ENCODE measurements at places on chromosomes 3 and 15.

- no peak for DNase-seq
These were observed 36.1 kb downstream of the IL17RD start for GRCh38 chr3:57128826-57129667.

- DNase-seq, result peak; percentile 47
These were observed 18.9 kb upstream of the TGM5 start for GRCh38 chr15:43285609-43286037.

DNA sequence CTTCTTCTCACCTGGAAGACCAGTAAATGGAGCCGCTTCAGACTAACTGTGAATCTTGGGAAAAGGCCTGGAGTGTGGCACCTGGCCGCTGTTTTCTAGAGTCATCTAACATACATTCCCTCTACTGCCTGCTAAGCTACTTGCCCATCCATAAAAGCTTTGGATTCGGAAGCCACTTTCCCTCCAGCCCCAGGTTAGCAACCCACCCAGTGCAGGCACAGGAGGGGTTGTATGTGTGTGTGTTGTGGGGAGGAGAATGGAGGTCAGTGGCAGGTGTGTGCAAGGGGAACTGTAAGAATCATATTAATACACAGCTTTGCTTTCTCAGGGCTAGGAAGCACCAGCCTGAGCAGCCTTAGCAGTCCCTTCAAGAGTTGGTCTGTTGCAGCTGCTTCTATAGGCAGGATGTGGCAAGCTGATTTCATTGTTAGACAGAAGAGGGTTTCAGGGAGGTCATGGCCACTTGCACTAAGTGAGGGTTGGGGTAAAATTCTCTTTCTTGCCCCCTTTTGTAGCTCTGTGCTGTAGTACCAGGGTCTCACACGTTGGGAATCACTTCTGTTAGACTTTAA is 8.9 kb downstream of the NSUN3 start:
- no peak for DNase-seq

DNA sequence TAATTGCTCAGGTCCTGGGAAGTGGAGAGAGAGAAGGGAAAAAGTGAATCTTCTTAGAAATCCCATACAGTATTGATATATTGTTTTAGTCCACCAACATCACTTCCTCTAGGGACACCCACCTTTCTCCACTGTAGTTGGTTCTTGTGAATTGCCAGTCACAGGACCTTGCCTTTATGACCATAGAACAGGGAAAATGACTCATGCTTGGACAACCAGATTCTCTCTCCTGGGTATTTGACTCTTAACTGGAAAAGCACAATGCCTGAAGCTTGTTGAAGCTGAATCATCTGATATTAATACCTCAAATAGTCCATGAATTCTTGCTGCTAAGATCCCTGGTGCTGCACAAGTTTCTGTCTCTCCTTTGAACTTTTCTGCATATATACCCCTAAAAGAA is 32.5 kb upstream of the DCLK3 start:
- no peak for DNase-seq

- no peak for DNase-seq
These were observed 37.9 kb downstream of the TNK2 start for GRCh38 chr3:195870442-195870841.

DNA sequence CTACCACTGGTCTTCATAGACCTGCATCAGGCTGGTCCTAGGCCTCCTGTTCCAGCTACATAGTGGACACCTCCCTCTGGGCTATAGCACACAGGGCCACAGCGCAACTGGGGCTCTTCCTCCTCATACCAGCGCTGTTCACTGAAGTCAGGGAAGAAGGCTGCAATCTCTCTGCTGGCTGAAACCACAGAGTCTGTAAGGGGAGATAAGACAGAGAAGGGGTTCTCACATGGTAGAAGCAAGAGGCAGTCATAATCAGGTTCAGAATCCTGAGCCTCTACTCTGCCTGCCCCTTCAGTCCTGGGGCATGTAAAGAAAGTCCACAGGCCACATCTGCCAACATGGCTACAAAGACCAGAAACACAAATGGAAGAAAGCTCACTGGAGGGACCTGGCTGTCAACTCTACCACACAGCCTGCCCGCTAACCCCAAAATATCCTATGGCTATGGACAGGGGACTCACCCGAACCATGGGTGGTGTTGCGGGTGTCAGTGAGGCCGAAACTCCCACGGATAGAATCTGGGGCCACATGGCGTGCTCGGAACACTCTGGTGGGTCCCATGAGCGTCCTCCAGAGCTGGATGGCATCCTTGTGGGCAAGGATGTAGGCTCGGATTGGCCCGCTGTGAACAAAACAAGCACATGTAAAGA is 38.7 kb downstream of the SPINK8 start:
- no peak for DNase-seq

- DNase-seq, result no peak
These were observed 135.0 kb upstream of the COL8A1 start for GRCh38 chr3:99503350-99503749.

- DNase-seq, result peak; percentile 73
These were observed 110.8 kb downstream of the TNIK start for GRCh38 chr3:171349392-171349791.

- DNase-seq, result no peak
These were observed 541.9 kb upstream of the UBE2E2 start for GRCh38 chr3:22661121-22661700.

GRCh38 chr3:157136647-157137387 is 23.1 kb downstream of the CCNL1 start:
- no peak for DNase-seq

- peak; percentile 76 for DNase-seq
These were observed at the start of gene PRTG for GRCh38 chr15:55742927-55743728. Gene PRTG (minus strand): TSS chr15:55743152. CDS start chr15:55742931, 221 bp downstream.

DNA sequence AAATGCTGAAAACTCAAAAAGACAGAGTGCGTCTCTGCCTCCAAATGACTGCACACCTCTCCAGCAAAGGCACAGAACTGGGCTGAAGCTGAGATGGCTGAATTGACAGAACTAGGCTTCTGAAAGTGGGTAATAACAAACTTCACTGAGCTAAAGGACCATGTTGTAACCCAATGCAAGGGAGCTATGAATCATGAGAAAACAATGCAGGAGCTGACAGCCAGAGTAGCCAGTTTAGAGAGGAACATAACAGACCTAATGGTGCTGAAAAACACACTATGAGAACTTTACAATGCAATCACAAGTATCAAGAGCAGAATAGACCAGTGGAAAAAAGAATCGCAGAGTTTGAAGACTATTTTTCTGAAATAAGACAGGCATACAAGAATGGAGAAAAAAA is 10.1 kb upstream of the AVEN start:
- no peak for DNase-seq

DNA sequence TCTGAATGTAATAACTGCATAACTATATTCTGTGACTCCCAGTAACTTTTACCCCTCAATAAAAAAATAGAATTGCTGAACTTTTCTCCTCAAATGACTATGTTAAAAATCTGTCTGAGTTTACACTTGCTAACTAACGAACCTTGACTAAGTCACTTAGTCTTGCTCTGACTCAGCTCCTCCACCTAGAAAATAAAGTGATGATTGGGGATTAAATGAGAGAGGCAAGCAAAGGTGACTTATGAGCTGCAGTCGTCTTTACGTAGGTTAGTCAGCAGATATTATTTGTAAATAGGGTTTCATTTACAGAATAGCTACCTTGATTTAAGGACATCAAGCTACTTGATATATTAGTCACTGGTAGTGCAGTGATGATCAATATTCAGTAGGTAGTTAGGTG is 476.9 kb downstream of the MECOM start:
- no peak for DNase-seq

DNA sequence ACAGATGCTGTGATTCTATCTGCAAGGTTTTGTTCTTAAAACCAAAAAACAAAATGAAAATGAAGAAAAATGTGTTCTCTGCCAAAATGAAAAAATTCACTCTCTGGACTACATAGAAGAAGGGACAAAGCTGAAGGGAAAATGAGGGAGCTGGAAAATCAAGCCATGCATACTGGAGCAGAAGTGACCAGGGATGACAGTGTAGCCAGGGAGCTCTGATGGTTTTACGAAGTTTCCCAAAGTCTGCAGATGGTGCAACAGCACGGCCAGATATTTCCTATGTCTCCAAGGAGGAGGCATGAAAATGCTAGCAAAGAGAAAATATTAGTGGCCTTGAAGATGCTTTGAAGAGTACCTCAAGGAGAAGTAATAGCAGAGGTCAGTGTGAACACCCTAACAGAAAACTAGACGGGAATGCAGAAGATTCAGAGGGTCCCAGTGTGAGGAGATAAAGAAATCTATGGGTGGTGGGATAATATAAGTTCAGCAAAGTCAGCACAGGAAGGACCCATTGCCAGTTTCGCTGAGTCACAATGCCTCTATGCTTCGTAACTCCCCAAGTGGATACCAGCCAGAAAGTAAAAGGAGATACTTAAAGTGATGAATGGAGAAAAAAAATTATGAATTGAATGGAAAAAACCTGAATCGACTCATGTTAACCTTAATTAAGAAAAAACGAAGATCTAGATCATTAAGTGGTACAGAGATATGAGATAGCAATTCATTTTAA is 39.0 kb upstream of the POMGNT2 start:
- no peak for DNase-seq
